Endodermal cell (in vitro differentiated cells): ENCODE measurements at places on chromosomes 16 and 17. TPM values are rescaled to one million over a fixed set of nuclear protein-coding genes. Genes with fewer than 3 reads are reported as not detected.

DNA sequence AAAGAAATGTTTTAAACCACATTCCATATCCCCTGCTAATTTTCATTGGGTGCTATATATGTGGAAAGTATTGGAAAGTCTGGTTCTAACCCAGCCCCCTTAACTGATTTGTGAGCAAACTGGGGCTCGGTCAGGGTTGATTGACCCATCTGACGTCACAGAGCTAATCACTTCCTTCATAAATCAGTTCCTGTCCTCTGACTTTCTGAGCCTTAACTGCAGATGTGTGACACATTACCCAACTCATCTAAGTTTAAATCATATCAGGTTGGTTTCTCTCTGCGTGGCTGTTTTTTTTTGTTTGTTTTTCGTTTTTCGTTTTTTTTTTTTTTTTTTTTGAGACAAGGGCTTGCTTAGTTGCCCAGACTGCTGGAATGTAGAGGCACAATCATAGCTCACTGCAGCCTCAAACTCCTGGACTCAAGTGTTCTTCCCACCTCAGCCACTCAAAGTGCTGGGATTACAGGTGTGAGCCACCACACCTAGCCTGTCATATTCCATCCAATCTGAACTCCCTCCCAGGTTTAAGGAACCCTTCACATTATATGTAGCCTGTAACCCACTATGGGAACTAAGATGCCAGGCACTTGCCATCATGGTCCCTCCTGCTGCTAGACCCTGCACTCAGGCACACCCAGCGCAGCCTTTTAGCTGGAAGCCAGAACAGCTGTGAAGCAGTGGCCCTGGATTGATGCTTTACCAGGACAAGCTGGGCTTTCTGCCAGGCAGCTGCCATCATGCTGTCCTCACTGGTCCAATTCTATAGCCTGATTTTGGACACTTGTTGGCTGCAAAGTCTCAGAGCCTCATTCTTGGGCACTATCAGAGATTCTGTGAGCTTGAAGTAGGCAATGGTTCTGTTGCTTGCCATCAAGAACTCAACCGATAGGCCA, 6.9 kb upstream of the BPTF start:
- DNase-seq: peak; percentile 10

DNA sequence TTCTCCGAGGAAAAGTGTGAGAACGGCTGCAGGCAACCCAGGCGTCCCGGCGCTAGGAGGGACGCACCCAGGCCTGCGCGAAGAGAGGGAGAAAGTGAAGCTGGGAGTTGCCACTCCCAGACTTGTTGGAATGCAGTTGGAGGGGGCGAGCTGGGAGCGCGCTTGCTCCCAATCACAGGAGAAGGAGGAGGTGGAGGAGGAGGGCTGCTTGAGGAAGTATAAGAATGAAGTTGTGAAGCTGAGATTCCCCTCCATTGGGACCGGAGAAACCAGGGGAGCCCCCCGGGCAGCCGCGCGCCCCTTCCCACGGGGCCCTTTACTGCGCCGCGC, at the start of gene ERBB2:
ERBB2 (plus strand) TSS at position 247 of the 330 bp plus-strand sequence. CDS start 175 bp downstream, outside the sequence.
- peak; percentile 95 for DNase-seq

DNA sequence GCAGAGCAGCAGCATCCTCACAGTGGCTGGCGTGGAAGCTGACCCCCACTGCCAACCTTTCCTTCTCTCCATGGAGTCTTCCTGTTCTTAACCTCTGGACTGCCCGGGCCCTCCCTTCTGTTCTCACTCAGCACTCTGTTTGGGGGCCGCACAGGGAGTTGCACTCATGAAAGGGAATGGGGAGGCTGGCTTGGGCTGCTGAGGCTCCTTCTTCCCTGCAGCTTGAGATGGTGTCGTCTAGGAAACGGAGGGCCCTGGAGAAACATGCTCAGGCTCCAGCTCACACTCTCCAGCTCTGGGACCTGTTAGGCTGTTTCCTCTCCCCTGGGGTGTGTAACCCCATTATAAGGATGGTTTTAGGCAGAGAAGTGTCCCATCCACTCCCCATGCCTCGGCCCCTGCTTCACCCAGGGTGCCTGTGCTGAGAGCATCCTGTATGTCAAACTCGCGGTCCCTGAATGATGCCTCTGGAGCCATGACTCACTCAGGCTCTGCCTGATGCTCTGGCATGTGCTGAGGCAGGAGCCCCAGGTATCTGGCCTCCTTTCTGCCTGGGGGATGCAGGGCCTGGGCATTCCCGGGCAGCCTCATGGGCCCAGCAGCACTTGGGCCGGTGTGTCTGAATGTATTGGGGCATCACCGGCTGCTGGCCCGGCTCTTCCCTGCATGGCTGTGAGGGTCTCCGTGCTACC, 18.9 kb downstream of the TMEM94 start:
- DNase-seq: peak; percentile 42

DNA sequence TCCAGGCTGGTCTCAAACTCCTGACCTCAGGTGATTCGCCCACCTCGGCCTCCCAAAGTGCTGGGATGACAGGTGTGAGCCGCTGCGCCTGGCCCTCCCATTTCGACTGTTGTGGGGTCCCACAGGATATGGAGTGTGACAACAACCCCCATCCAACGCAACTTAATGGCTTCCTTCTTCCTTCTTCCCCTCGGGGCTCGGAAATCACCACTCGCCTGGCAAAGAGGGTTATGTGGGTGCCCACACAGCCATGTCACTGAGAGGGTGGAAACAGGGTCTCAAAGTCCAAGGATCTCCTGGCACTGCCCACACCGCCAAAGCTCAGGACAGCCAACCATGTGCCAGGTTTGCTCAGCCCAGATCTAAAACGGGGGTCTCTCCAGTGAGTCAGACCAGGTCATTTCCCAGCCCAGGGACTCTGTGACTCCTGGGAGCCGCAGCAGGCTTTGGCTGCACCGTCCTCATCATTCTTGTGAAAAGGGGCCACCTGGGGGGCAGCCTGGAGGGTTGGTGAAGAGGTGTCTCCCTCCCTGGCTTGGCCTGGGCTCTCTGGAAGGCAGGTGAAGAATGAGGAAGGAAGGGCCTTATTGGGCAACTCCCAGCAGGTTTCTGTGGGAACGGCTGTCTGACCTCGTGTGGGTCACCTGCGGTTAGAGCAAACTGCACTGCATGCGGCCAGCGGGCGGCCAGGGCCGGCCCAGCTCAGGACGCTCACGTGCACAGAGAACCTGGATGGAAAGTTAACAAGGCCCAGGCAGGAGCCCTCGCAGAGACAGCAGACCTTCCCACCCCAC, 25.3 kb upstream of the LITAF start:
- DNase-seq: peak; percentile 85

DNA sequence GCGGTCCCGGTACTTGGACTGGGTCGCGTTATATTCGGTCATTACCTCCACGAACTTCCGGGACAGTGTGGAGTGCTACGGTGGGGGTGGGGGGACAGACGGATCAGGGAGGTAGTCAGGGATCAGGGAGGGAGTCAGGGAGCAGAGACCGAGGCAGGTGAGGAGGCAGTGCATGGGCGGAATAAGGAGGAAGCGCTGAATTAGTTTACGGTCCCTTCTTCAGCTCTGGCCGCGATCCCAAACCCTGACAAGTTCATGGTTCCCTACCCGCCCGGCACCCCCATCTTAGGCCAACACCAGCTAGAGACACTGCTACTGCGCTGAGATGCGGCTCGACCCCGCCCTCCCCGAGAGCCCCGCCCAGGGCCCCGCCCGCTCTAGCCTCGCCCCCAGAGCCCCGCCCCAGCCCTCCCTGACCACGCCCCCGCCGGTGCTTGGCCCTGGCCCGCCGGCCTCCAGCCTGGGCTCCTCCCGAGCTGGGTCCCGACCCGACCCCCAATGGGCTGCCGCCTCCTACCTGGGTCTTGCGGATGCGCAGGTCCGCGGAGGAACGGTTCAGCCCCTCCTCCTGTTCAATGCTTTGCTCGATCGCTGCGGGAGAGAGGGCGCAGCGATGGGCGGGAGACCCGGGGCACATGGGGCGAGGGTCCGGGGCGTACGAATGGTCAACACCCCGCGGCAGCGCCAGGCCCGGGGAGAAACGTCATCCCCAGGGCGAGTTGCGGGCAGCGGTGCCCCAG, 12.1 kb downstream of the HSD3B7 start:
- peak; percentile 97 for DNase-seq

DNA sequence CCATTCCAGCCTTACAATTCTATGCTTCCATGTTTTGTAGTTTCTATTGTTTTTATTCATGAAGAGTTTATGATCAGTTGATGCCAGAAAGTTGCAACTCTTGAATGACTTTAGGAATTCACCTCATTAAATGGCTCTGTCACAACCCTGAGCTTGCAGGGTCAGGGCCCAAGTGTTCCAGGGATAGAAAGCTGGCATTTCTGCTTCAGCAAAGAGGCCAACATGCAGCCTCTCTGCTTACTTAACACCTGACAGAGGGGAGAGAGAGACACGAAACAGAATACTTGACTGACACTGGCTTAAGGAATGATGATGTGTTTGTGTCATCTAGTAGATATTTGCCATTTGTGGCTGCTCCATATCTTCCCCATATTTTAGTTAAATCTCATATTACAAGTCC, 328.1 kb downstream of the CA10 start:
- no peak for DNase-seq

GRCh38 chr16:58842746-58843145, 108.6 kb upstream of the GOT2 start:
- DNase-seq: no peak

DNA sequence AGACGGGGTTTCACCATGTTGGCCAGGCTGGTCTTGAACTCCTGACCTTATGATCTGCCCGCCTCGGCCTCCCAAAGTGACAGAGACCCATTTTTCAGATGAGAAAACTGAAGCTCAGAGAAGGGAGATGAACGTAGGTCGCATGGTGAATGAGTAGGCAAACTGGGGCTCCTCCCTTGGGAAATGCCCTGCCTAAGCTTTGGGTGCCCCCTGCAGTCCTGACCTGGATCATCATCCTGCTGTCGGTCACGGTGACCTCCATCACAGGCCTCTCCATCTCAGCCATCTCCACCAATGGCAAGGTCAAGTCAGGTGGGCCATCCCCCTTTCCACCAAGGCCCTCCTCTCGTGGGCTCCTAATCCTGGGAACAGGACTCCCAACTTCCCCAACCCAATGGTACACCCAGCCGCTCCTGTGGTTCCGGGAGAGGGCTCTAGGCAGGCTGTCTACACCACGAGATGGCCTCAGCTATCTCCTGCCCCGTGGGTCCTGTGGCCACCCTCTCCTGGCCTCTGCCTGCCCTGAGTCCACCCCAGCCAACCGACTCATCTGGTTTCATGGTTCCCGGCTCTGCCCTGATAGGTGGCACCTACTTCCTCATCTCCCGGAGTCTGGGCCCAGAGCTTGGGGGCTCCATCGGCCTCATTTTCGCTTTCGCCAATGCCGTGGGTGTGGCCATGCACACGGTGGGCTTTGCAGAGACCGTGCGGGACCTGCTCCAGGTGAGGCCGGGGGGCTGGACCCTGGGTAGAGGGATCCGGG, 4.7 kb downstream of the SLC12A3 start:
- peak; percentile 89 for DNase-seq

DNA sequence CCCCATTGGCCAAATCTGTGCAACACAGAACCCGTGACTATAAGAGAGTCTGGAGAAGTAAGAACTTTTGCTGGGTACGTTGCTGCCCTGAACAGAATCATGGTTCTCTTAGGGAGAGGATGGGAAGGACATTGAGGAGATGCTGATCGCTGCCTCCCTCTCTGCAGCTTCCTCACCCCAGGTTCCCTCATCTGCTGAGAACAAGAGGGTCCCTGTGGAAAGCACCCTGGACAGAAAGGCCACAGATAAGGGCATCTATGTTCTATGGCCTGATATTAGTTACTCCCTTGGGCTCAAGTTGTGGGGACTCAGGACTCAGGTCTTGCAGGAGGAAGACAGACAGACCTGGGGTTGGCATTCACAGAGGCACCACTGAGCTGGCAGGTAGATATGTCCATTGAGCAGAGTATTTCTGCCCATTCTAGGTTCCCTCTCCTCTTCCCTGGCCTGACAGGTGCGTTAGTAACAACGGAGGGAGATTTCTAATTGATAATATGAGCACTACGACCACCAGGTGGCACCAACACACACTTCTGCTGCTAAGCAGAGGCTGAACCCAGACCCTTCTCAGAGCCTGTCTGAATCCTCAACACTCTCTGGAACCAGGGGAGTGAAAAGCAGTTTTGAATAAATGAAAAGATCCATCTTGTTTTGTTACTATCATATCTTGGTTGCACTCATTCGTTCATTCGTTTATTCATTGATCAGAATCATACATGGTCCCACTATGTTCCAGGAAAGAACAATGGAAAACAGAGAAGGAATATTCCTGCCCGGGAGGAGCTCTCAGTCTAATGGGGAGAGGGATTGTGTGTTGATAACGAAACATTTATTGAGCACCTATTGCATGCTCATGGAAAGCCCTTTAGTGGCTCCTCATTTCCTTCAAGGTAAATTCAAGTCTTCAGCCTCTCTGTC, 56.4 kb downstream of the SLC6A2 start:
- peak; percentile 89 for DNase-seq

- DNase-seq: no peak
Measured at GRCh38 chr17:40560592-40561293, 4.5 kb downstream of the CCR7 start.

GRCh38 chr17:69012895-69013805, 47.6 kb downstream of the ABCA9 start:
- DNase-seq: no peak

DNA sequence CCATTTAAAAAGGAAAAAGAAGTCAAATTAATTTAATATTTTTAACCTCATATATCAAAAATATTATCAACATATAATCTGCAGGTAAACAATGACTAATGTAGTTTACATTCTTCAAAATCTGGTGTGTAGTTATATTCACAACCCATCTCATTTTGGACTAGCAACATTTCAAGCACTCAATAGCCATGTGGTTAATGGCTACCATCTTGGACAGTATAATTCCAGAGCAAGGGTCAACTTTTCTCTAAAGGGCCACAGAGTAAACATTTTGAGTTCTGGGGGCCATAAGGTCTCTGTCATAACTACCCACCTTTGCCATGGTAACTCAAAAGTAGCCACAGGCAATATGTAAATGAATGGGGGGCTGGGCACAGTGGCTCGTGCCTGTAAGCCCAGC, 153.9 kb downstream of the PARN start:
- DNase-seq: no peak

GRCh38 chr16:77853161-77853560, 64.8 kb downstream of the VAT1L start:
- DNase-seq: no peak

DNA sequence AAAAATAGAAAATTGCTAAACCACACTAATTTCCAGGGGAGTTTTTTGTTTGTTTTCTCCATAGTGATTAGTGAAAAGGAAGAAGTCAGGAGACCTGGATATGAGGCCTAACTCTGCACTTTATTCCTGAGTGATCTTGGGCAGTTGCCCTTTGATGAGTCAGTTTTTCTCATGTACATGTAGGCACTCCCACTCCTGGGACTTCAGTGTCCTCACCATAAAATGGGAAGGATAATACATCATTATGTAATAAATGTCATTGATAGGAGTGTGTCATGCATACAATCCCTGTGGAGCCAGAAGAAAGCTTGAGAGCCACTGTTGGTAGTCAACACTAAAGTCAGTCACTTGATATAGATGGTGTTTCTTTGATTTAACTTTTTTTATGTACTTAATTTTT, 32.5 kb downstream of the WIPF2 start:
- DNase-seq: no peak

CA5A gene
- total RNA-seq: not detected in 2 replicates

KIF19 gene
- 0.27 to 3.2 TPM (median 0.72 TPM) in 3 replicates for total RNA-seq

CEP95 gene
- total RNA-seq: 70.2 and 75.5 TPM in 2 replicates

FOXC2 gene
- total RNA-seq: not detected in 3 replicates

AHSP gene
- not detected in 2 replicates for total RNA-seq
